CD4-positive, alpha-beta T cell treated with Interleukin-17A for 1 hour (primary cell): ENCODE measurements at places on chromosomes 1 and 21.
A peak's percentile ranks its signal among the peaks of the same experiment; 100 is the strongest.

DNA sequence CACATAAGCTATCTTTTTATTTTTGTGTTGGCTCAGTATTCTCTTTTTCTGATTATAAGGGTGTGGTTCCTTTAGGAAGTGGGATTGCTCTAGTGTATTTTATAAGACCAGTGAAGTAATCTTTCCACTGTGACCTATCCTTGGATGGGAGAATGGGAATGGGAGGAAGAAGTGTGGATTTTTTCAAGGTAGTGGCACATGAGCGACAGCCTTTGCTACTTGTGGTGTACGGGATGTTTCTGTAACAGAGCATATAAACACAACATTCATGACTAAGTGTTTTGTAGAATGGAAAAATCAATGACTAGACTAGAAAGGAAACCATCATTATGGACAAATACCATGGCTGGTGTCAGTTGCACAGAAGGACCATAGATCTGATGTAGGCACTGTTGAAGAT is 209.6 kb downstream of the GIPC2 start:
- DNase-seq = no peak

- DNase-seq = no peak
Observed at GRCh38 chr1:76677416-76678405, 189.6 kb upstream of the ST6GALNAC5 start.

DNA sequence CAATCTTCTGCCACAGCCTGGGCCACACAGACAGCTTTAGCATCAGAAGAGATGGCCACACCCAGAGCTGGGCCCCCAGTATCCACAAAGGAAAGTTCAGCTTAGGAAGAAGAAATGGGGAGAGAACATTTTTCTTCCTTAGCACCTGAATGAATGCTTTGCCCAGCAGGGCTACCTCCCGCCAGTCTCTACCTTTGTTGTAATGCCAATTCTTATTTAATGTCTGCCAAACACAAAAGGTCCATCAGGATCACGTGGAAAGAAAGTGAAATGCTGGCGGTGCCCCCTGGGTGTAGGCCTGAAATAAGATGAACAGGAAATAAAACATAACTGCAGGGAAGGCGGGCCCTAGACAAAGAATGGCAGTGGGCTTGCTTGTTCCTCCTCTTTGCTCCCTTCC is 125.6 kb downstream of the CACNA1E start:
- no peak for DNase-seq

DNA sequence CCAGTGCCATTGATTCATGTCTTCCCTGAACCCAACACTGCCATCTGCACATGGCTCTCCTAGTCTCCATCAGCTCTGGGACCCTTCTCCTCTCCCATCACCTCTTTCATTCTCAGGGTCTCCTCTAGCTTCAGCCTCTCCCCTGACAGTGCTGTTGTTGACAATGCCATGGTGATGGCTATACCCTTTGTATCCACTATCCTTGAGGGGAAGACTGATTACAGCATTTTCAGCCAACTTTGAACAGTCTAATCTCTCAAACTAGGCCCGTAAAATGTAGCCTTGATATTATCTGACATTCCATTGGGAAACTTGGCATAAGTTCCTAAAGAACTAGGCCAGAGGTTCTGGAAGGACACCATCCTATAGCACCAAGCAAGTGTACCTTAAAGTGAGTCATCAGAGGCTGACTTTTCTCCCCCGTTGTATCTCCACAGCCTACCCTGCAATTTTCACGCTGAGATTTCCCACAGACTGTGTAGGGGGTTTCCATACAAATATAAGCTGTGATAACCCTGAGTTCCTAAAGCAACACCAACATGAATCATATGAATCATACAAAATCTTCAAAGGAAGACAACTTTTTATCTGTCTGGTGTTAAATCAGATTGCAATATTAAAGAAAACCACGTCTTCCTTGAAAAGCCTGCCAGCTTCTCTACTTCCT is 5.8 kb downstream of the HAO2 start:
- no peak for DNase-seq

GRCh38 chr1:145858238-145858900 is 512 bp downstream of the PIAS3 start:
- DNase-seq = peak; percentile 71
